AG04449 (cell line): ENCODE measurements at places on chromosomes 6 and 20.

DNA sequence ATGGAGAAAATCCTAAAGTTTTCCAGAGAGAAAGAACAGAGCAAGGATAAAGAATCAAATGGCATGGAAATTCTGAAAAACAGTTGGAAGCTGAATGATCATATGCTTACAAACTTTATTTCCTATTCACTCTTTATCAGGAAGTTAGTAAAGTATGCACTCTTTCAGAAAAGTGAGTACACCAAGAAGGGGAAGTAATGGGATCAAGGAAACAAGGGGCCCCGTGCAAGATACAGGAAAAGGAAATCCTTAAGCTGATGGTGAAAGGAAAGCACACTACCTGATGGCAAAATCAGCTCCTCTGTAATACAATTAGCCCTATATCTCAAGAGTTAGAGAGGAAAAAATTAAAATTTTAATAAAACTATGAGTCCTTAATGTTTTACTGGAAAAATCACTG, 14.0 kb downstream of the CALHM6 start:
- no peak for DNase-seq

DNA sequence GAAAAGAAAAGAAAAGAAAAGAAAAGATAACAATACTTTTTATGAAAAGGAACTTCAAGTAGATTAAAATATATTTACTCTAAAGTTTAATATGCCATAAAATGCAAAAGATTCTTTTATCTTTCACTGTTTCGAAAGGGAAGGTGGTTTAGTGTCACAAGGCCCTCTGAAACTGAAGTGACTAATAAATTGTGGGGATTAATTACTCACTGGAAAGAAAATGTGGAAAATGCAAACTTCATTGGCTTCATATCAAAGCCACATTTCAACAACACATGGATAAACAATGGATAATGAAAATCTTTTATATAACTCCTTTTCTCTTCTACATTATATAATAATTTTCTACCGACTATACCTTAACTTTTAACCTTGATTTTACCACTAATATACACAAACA, 320.5 kb upstream of the RSPO3 start:
- DNase-seq: no peak

GRCh38 chr6:16369140-16369745, 130.9 kb downstream of the GMPR start:
- no peak for DNase-seq

DNA sequence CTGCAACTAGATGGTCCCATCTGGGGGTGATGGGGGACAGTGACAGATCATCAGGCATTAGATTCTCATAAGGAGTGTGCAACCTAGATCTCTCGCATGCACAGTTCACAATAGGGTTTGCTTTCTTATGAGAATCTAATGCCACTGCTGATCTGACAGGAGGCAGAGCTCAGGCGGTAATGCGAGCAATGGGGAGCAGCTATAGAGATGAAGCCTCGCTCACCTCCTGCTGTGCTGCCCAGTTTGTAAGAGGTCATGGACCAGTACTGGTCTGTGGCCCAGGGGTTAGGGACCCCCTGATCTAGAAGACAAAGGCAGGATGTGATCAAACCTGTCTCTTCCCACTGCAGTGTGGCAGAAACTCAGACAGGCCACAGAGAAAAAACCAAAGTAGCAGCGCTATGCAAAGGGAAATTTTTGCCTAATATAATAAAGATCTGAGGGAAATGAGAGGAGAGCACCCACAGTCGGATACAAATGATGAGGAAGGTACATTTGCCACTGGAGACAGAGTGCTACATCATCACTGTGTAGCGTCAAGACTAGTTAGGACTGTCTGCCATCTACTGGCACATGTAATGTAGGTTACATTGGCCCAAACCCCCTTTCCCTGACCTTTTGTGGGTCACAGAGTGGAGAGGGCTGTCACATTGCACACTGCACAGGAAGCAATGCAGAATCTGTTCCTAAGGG, 4.1 kb upstream of the LY86 start:
- no peak for DNase-seq

- DNase-seq: no peak
Measured at GRCh38 chr20:62899633-62900051, 26.7 kb downstream of the DIDO1 start.

DNA sequence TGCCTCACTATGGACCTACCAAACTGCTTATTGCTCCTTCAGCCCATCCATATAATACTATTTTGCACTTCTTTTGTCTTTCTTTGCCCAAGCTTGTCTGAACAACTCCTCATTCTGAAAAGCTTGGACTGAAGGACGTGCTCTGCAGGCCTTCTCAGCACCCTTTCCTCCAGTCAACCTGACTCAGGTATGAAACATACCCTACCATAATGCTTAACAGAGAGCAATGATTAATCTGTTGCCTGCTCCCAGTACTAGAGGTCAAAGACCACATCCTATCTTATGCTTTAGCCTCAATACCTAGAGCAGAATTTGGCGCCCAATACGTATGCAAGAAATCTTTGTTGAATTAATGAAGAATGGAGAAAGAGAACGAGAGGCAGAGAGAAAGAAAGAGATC, 55.2 kb downstream of the ATXN1 start:
- no peak for DNase-seq

- no peak for DNase-seq
Measured at GRCh38 chr20:62050166-62051120, 15.2 kb downstream of the TAF4 start.

- no peak for DNase-seq
Measured at GRCh38 chr6:144123421-144123820, 26.9 kb upstream of the STX11 start.

GRCh38 chr6:7188492-7188891, 80.7 kb downstream of the RREB1 start:
- no peak for DNase-seq

DNA sequence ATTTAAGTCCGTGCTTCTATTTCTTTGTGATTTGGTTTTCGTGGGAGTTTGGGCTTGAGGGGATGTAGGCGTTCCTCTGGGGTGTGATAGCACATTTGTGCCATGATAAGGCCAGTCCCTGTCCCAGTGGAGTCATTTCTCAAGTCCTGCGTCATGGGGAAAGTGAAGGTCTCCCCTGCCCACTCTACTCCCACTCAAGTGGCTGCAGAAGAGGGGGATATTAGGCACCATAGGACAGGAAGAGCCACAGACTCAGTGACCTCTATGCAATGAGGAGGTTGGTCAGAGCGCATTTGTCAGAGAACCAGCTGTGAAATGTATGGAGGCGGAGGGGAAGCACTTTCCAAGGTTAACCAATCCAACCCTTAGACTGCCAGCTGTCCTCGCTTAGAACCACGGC, 51.9 kb upstream of the EDN1 start:
- no peak for DNase-seq

DNA sequence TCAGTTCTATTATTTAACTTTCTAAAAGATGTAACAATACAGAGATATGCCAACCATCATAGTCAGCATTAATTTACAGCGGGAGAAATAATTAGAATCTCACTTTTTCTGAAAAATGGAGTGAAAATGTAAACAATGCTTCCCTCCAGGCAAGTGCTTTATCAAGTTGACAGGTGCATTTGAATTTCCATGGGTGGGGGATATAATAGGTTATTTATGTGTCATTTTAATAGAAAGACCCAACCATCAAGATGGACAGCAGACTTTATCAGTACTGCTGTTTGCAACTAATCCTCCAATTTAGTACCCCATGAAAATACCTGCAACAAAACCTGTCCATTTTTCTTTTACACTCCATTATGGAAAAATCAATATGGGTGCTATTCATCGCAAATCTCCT, 780.1 kb downstream of the TFAP2A start:
- DNase-seq: no peak

- DNase-seq: no peak
Measured at GRCh38 chr6:152981989-152982903, 595 bp downstream of the FBXO5 start.

DNA sequence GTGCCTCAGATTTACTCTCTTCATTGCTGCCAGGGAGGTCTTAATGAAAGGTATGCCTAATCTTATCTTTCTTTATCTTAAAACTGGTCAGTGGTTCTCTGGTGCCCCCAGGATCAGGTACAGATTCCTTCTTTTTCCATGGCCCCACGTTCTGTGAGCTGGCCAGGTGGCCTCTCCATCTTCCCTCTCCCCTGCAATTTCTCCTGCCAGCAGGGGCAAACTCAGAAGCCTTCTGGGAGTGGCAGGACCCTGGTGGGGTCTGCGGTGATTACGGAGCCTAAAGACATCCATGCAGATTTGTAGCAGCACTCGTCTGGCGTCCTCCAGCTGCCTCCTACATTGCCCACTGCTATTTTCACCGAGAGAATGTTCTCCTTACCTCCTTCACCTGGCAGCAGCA, 95.8 kb downstream of the CCDC170 start:
- DNase-seq: no peak

- DNase-seq: no peak
Measured at GRCh38 chr6:162442687-162443086, 284.9 kb downstream of the PRKN start.

DNA sequence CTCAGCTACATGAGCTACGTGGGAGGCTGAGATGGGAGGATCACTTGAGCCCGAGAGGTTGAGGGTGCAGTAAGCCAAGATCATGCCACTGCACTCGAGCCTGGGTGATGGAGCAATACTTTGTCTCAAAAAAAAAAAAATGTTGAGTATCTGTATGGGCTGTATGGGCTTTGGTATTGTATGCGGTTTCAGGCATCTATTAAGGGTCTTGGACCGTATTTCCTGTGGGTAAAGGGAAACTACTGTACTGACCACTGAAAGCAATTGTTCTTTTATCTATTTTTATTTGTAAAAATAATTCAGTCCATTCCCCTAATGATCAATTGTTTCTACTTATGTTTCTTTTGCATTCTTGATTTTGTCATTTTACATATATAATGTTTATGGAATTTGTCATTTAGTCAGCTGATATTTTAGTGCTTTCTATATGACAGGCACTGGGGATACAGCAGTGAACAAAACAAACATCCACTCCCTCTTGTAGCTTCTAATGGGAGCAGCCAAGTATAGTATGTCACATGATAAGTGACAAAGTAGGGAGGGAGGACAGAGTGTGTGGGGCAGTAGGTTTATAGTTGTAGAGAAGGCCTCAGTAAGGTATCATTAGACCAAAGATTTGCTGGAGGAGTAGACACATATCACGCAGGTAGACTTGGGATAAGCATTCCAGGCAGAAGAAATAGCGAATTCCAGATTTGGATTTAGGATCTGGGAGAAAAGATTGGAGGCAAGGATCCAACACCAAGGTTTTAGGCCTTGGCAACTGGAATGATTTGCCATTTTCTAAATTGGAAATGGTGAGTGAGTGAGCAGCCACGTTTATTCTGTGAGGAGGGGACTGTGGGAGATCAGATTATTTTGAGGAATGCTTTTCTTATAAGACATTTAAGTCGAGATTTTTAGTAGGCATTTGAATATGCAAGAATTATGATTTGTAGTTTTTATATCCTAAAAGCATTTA, 6.0 kb downstream of the PCMT1 start:
- DNase-seq: no peak

DNA sequence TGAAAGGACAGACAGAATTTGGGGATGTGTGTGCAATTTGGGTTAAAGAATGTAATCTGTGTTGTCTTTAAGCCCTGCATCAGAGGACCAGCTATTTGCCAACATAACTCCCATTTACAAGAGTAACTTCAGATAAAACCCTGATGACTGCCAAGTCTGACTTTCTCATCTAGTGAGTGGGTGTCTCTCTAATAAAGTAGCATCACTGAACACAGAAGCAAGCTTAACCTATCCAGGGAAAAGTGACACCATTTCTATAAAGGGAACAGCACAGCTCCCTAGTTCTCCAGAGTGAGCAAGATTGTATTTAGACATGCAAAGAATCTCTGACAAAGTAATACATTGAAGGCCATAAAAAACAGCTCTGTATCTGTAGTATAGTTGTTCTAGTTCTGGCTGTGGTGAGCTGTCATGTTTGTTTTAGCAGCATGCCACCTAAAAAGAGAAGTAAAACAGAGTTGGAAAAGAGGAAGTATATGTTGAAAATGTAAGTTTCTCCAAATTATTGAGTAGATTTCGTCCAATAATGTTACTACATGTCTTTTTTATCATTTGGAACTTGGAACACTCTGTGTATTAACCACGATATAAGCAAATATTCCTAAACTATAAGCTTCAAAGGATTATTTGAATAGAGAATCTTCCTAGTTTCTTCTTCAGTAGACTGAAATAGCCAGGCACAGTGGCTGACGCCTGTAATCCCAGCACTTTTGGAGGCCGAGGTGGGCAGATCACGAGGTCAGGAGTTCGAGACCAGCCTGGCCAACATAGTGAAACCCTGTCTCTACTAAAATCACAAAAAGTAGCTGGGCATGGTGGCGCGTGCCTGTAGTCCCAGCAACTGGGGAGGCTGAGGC, 8.8 kb upstream of the PIM1 start:
- DNase-seq: peak; percentile 64

- DNase-seq: no peak
Measured at GRCh38 chr6:135346747-135347146, 150.8 kb downstream of the AHI1 start.

- no peak for DNase-seq
Measured at GRCh38 chr20:47320990-47321805, 35.3 kb downstream of the ZMYND8 start.

- no peak for DNase-seq
Measured at GRCh38 chr6:70285201-70285600, 17.7 kb downstream of the COL9A1 start.

DNA sequence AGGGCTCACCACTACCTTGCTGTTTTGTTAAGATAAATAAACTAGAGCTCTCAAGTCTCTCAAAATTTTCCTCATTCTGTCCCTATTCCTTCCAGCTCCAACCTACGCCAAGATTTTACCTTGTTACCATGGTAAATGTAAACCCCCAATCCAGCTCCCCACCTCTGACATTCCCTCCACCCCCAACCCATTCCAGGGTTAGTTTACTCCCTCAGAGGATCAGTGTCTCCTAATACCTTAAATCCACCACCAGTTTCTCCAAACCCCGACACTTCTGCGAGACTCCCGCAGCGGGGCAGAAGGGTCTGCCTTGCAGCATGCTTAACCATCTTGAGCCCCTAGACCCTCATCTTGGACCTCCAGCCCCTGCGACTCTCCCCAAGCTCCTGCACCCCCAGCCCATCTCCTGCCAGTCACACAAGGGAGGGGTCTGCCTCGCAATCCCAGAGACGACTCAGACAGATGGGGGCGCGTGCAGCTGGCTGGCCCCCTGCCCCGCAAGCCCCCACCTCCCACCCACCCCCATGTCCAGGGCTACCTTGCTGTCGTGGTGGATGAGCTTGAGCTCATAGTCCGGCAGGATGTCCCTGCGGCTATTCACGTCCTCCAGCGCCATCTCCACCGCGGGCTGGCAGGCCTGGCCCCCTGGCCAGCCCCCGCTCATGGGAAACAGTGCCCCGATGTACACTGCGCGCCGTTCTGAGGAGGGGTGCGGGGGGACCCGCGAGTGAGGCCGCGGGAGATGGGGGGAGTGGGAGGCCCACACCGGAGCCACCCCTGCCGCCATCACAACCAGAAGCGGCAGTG, 5.8 kb downstream of the GABBR1 start:
- no peak for DNase-seq

- no peak for DNase-seq
Measured at GRCh38 chr6:41587131-41587879, 41.1 kb downstream of the FOXP4 start.

- DNase-seq: no peak
Measured at GRCh38 chr6:118401325-118401975, 146.6 kb upstream of the PLN start.
